ENCODE measurements at places on chromosomes 7 and 10.

- peaks cover 49% of the 10 kb centered on the region for H3K4me1 ChIP-seq
- no peak overlapping the region for H3K4me3 ChIP-seq
- no peaks in the 10 kb centered on the region for H3K27me3 ChIP-seq
- H3K27ac ChIP-seq, result peak overlapping the region; percentile 62
These were observed 190.6 kb upstream of the AKR1E2 start for GRCh38 chr10:4635388-4635787.

DNA sequence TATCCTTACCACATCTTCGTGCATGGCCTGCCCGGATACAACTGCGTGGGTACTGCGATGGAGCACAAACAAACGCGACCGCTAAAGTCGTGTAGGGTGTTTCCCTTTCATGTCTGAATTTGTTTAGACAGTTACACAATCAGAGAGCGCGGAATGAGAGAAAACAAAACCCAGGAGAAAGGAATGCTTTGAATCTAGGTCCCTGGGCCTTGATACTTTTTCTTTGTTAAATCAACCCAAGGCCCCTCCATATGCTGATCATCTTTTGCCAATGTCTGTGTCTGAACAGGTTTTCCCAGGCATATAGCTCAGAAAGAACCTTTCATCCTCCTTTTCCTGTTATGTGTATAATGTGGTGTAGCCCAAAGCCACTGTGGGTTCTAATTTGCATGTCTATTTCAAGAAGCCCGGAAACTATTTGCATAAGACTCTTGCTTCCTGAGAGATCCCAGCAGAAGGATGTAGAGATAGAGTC lies 145.8 kb downstream of the FRMD4A start:
- no peak for DNase-seq
- H3K4me3 ChIP-seq, result no peak overlapping the region
- no peaks in the 10 kb centered on the region for H3K4me1 ChIP-seq
- H3K36me3 ChIP-seq, result no peaks in the 10 kb centered on the region
- H3K27me3 ChIP-seq, result peaks cover 7% of the 10 kb centered on the region
- H3K27ac ChIP-seq, result no peak overlapping the region

- peaks cover 19% of the 10 kb centered on the region for H3K4me1 ChIP-seq
- H3K4me3 ChIP-seq, result no peak overlapping the region
These were observed 99.2 kb downstream of the CPXM2 start for GRCh38 chr10:123792248-123792978.

- peaks cover 27% of the 10 kb centered on the region for H3K4me1 ChIP-seq
- H3K27ac ChIP-seq, result no peak overlapping the region
- peak; percentile 86 for DNase-seq
- H3K36me3 ChIP-seq, result no peaks in the 10 kb centered on the region
These were observed 2.4 kb downstream of the TLL2 start for GRCh38 chr10:96511044-96511945.

GRCh38 chr7:73746378-73746777 lies 7.8 kb upstream of the ABHD11 start:
- H3K27ac ChIP-seq, result peak overlapping the region; percentile 73
- H3K36me3 ChIP-seq, result no peaks in the 10 kb centered on the region
- no peaks in the 10 kb centered on the region for H3K27me3 ChIP-seq
- DNase-seq, result no peak
